ENCODE measurements at places on chromosomes 1 and 21.

- DNase-seq: no peak
Observed at GRCh38 chr1:203450479-203451149, 25.0 kb upstream of the PRELP start.

DNA sequence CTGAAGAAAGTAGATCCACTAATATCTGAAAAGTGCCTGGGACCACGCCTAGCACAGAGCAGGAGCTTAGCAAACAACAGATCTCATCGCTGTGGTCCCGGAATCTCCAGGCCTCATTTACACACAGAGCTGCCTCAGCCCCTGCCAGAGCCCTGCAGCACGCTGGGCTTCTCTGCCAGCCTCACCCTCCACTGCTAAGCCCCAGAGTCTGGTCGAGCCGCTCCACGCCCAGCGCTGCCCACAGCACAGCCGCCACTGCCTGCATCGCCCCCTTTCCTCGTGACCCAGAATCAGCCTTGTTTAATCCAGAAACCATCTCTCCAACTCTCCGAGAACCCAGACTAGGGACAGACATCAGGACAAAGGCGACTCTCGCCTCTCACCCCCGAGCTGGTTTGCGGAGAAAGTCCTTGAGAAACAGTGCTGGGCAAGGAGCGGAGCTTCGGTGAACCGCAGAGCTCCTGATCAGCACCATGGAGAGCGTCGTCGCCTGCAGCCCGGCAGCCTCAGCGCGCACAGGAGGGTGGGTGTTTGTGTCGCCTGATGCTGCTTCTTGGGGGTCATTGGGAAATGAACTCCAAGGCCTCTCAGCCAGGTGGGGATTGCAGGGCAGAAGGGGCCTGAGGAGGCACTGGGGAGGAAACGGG is 145.1 kb downstream of the NPHP4 start:
- DNase-seq: no peak

DNA sequence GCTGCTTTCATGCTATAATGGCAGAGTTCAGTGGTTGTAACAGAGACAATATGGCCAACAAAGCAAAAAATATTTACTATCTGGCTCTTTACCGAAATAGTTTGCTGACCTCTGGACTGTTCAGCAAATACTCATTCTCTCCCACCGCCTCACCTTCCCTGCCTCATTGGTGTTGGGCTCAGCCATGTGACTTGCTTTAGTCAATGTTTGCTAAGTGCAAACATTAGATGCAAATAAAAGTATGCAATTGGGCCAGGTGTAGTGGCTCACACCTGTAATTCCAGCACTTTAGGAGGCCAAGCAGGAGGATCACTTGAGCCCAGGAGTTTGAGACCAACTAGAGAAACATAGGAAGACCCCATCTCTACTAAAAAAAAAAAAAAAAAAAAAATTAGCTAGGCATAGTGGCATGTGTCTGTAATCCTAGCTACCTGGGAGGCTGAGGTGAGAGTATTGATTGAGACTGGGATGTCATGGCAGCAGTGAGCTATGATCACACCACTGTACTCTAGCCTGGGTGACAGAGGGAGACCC is 55.1 kb downstream of the RPL5 start:
- no peak for DNase-seq

DNA sequence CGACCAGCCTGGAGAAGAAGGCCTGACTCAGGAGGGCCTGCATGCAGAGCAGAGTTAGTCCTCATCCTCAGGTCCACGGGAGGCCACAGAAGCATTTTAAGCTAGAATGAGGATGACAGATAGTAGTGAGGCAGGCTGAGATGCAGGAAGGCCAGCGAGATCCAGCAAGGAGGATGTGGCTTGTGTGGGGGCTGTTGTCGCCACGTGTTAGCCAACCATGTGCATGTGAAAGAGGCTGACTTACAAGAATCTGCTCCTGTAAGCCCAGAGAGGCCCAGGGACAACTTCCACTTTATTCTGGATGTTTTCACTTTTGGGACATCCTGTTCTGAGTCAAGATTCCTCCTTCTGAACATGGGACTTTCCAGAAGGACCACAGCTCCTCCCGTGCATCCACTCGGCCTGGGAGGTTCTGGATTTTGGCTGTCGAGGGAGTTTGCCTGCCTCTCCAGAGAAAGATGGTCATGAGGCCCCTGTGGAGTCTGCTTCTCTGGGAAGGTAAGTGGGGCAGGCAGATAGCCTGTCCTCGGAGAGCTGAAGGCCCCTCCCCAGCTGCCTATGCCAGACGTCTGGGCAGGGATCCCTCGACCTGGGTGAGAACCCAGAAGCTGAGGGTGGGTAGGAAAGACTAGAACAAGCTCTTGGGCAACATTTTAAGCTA is at the start of gene SLAMF8:
Gene SLAMF8 (plus strand): TSS at position 433 of the 661 bp plus-strand sequence. CDS start 26 bp downstream, at position 459.
- DNase-seq: no peak

DNA sequence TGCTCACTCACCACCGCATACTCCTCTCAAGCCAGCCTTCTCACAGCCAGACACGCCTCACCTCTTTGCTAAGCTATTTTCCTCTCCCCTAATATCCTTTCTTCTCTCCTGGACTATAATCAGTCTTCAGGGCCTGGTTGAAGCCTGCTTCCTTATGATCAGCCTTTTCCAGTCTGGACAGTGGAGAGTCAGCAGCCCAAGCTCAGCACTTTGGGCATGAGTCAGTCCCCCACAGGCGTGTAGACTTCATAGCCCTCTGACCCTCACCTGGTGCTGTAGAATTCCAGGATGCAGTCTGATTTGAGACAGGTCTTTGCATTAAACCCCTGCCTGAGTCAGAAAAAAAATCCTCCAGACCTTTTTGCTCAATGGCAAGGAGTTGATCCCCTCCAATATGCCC is 2.5 kb downstream of the HPCAL4 start:
- no peak for DNase-seq

DNA sequence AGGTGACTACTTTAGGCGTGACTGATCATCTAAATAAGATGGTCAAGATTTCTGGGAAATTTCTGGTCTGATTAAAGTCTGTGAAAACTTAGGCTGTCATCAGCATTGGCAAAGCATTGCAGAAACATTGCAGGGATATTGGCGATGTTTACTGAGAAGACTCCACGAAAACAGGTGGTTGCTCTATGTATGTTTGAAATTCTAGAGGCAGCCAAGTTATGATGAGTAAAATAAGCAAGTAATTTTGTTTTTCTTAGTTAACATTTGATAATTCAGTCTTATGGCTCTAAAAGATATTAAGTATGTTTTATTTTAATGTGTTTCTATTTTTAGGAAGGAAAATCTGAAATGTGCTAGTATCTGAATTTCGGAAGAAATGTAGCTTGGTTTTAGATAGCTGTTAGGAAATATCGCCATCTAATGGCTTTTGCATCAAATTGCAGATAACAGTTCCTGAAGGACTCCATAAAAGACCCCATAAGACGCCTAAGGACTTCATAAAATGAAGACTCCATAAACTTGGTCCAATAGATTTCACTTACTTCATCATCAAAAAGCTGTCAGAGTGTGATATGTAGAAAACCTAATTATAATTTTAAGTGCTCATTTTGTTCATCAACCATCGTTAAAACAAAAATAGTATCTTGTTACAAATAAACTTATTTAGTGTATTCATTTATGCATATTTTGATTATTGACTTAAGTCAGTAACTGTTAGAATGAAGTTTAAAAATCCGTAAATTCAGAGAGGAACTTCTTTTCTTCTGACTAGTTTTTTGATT is 344.6 kb downstream of the RYR2 start:
- peak; percentile 10 for DNase-seq

- DNase-seq: peak; percentile 90
Observed at GRCh38 chr1:155044812-155045657, 6.1 kb upstream of the ADAM15 start.

DNA sequence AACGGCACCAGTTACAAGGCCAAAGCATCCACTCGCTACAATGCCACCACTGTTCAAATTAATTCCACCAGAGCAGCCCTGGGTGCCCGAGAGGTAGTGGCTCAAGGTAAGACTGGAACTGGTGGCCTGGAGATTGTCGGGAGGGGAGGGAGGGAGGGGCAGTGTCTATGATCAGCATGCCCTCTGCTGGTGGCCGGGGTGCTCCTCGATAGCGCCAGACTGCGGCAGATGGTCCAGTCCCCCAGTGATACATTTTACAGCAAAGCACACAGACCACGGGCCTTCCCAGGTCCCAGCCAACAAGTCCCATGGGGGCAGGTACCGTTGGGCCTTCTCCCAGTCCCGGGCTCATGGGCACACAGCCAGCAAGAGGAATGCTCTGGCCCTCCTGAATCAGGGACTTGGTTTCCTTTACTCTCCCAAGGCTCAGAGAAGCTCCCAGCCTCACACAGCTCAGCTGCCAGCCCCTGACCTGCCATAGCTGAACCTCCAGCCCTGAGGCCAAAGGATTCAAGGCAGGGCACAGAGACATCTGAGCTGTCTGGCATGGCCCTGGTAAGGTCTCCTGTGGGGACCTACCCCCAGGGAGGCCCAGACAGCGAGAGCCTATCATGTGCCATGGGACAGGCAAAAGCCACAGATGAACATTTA is 15.3 kb downstream of the ACOT7 start:
- no peak for DNase-seq

- no peak for DNase-seq
Observed at GRCh38 chr1:20265250-20265649, 25.4 kb upstream of the VWA5B1 start.

DNA sequence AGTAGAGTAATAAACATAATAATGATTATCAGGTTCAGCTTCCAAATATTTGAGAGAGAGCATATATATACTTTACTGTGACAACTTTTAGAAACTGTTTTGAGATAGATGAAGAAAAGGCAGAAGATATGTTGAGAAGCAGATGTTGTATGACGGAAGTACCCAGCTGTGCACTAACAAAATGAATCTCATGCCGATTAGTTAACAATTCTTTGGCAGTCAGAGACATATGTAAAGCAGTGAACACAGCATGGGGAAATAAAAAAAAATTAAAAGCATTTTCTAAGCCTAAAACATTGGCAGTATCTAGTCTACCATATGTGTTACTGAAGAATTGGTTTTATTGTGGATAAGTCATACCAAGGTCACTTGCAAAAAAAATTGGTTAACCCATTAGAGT is 51.8 kb downstream of the MAGI3 start:
- no peak for DNase-seq

DNA sequence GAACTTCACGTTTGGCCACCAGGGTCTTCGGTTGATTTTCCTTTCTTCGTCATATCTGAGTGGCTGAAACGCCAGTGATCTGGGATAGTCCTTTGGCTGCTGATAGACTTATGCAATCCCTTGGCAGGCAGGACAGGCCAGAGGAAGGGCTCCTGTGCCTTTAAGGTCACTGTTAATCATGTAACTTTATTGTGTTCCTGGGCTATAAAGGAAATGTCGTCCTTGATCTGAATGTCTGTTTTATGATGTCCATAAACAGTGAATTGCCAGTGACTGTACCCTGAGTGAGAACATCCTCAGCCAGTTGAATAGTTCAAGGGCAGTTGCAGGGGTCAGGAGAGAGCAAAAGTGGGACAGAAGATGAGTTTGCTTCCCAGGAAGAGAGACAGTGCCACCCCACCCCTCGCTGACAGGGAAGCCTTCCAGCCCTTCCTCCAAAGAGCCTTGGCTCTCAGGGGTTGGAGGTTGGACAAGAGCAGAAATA is 68.0 kb downstream of the PDE9A start:
- DNase-seq: no peak

GRCh38 chr1:162327788-162328165 is 48.9 kb downstream of the SPATA46 start:
- no peak for DNase-seq

DNA sequence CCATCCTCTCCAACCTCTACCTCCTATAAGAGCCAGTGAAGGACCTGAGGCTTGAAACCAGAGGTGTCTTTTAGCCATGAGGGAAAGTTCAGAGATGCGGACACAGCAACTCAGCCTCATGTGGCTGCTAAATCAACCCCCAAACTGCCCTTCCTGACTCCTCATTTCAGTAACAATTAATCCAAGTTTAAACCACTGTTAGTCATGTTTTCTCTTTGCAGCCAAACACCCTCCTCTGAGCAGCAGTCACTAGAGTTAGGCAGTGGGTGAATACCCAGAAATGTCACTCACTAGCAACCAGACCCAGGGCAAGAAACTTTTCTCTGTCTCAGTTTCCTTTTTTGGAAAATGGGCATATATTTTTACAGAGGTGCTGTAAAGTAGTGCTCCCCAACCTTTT is 71.2 kb downstream of the KCNJ15 start:
- no peak for DNase-seq

- DNase-seq: peak; percentile 65
Observed at GRCh38 chr1:228459091-228459993, 27.8 kb upstream of the RNF187 start.

- no peak for DNase-seq
Observed at GRCh38 chr1:240029418-240029817, 62.3 kb upstream of the FMN2 start.

DNA sequence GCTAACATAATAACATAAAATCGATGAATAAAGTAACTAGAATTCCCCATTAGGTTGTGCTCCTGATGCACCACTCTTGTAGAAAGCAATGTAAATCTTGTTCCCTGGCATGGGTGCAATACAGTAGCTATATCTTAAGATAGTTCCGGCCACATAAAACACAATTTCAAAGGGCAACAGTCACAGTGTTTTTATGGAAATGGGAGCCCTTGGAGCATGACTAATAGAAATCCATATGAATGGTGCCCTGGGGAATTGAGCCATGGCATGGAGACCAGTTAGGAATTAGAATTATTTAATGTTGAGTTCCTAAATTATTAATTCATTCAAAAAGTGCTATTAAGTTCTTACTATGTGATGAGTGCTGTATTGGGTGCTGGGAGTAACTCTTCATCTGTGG is 118.7 kb downstream of the KCNK2 start:
- no peak for DNase-seq

DNA sequence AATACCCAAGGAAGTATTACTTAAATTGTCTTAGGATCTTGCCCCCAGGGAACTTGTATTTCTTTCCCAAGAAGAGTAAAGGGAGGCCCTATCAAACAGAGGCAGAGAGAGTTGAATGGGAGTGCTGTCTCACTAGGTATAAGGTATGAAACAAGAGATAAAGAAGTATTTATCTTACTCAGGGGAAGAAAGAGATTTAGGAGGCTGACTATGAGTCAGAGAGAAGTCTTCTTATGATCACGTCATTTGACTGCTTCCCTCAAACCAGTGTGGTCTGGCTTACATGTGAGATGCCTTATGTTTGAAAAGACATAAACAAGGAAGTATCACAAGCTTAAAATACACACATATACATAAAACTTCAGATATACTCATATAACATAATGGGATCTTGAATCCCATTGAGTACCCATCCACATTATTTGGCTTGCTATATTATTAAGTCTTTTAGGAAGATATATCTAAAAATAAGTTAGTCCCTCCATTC is 29.6 kb downstream of the DUSP10 start:
- peak; percentile 90 for DNase-seq

All from A172 (cell line).